ENCODE measurements at places on chromosomes 1 and 21. TPM values are rescaled to one million over a fixed set of nuclear protein-coding genes. Genes with fewer than 3 reads are reported as not detected.

The LINGO4 gene
- 0.37 TPM for total RNA-seq

The PCP4 gene
- total RNA-seq = 5.6 TPM

The ARHGEF16 gene
- total RNA-seq = 1.4 TPM

The SMIM12 gene
- 45.2 TPM for total RNA-seq

The FCGR3B gene
- total RNA-seq = 12.7 TPM

The TNFRSF4 gene
- total RNA-seq = 23.8 TPM

The MNDA gene
- total RNA-seq = 38.0 TPM

The KLF17 gene
- total RNA-seq = not detected

The GSTM1 gene
- 17.9 TPM for total RNA-seq

The BEND5 gene
- 3.0 TPM for total RNA-seq

The HTR1D gene
- total RNA-seq = not detected

The SPATA46 gene
- total RNA-seq = not detected

The MXRA8 gene
- 27.5 TPM for total RNA-seq

- no peak overlapping the region for H3K27ac ChIP-seq
- no peak overlapping the region for H3K4me3 ChIP-seq
- DNase-seq = no peak
These were observed 26.7 kb upstream of the KCNK1 start for GRCh38 chr1:233587196-233587595.

- no peaks in the 10 kb centered on the region for H3K36me3 ChIP-seq
- DNase-seq = no peak
- peaks cover 7% of the 10 kb centered on the region for H3K4me1 ChIP-seq
- H3K27ac ChIP-seq = no peak overlapping the region
- no peaks in the 10 kb centered on the region for H3K27me3 ChIP-seq
These were observed 32.0 kb downstream of the RIMS3 start for GRCh38 chr1:40633523-40633922.

DNA sequence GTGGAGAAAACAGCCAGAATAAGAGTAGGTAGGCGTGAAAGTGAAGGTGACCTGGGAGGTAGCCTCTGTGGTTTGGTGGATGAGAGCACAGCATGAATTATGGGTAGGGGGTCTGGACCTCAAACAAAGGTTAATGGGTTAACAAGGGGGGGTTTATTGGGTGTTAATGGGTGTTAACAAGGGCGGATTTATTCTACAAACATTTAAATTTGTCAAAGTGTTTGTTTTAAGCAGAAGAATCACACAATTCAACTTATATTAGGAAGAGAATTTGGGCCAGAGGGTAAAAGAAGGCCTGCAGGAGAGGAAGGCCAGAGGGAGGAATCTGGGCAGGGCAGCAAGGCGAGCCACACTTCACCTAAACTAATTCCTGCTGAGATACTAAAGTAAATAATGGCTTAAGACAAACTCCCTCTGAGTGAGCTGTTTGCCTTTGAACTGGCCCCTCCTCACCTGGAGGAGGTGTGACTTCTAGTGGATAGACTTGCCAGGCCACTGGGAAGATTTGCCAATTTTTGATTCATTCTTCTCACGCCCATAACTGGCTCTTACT is 191.7 kb downstream of the GIPC2 start:
- no peaks in the 10 kb centered on the region for H3K36me3 ChIP-seq
- no peak overlapping the region for H3K27ac ChIP-seq
- H3K4me1 ChIP-seq = peaks cover 12% of the 10 kb centered on the region
- no peak for DNase-seq

DNA sequence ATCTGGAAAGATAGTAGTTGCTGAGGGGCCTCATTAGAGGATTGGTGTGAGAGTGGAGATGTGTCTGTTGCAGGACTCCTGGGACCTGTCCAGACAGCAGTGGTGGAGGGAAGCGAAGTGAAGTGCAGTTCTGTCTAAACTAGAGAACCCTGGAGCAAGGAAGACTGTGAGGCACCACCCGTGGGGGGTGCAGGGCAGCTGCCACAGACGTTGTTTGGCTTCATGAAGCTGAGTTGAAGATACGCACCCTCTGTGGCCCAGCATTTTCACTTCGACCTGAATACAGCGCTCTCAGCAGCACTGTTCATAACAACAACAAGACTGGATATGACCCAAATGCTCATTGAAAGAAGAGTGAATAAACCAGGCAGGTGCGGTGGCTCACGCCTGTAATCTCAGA is 29.3 kb downstream of the ABCG1 start:
- no peak for DNase-seq
- no peaks in the 10 kb centered on the region for H3K36me3 ChIP-seq
- H3K27me3 ChIP-seq = no peaks in the 10 kb centered on the region
- no peak overlapping the region for H3K27ac ChIP-seq

DNA sequence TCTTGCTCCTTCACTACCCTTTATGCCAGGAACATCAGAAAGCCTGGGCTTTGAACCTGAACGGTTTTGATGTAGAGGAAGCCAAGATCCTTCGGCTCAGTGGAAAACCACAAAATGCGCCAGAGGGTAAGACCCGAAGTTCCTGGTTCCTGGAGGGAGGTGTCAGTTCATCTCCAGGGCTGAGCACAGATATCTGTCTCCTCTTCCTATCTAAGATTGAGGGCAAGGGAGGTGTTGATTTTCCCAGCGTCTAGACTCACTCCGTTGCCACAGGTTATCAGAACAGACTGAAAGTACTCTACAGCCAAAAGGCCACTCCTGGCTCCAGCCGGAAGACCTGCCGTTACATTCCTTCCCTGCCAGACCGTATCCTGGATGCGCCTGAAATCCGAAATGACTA is 915 bp downstream of the CDC20 start:
- no peak overlapping the region for H3K4me3 ChIP-seq
- no peak overlapping the region for H3K27ac ChIP-seq
- H3K4me1 ChIP-seq = peaks cover 15% of the 10 kb centered on the region
- peaks cover 43% of the 10 kb centered on the region for H3K36me3 ChIP-seq
- no peak for DNase-seq

- H3K4me3 ChIP-seq = no peak overlapping the region
- H3K27ac ChIP-seq = no peak overlapping the region
- no peaks in the 10 kb centered on the region for H3K36me3 ChIP-seq
- no peak for DNase-seq
- H3K4me1 ChIP-seq = peaks cover 40% of the 10 kb centered on the region
- no peaks in the 10 kb centered on the region for H3K27me3 ChIP-seq
These were observed 6.0 kb downstream of the TMEM222 start for GRCh38 chr1:27327964-27328363.

DNA sequence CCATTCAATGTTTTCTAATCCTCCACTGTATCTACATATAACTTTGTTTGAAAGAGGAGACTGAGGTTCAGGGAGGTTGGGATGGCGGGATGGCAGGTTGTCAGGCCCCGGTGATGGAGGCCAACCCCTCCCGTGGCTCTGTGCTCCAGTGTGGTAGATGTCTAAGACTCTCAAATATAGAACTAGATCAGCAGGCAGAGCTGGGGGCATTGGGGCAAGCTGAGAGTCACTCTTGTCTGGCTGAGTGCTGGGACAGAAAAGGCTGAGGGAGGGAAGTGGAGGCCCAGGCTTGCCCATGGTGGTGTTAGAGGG is 1.7 kb downstream of the IL6R start:
- no peaks in the 10 kb centered on the region for H3K27me3 ChIP-seq
- peaks cover 49% of the 10 kb centered on the region for H3K4me1 ChIP-seq
- H3K36me3 ChIP-seq = no peaks in the 10 kb centered on the region
- peak overlapping the region; percentile 78 for H3K4me3 ChIP-seq
- no peak for DNase-seq
- peak overlapping the region; percentile 93 for H3K27ac ChIP-seq

- H3K4me3 ChIP-seq = no peak overlapping the region
- no peak for DNase-seq
- H3K4me1 ChIP-seq = no peaks in the 10 kb centered on the region
- H3K27ac ChIP-seq = no peak overlapping the region
These were observed 165.4 kb upstream of the ADAMTS5 start for GRCh38 chr21:27132266-27132665.

DNA sequence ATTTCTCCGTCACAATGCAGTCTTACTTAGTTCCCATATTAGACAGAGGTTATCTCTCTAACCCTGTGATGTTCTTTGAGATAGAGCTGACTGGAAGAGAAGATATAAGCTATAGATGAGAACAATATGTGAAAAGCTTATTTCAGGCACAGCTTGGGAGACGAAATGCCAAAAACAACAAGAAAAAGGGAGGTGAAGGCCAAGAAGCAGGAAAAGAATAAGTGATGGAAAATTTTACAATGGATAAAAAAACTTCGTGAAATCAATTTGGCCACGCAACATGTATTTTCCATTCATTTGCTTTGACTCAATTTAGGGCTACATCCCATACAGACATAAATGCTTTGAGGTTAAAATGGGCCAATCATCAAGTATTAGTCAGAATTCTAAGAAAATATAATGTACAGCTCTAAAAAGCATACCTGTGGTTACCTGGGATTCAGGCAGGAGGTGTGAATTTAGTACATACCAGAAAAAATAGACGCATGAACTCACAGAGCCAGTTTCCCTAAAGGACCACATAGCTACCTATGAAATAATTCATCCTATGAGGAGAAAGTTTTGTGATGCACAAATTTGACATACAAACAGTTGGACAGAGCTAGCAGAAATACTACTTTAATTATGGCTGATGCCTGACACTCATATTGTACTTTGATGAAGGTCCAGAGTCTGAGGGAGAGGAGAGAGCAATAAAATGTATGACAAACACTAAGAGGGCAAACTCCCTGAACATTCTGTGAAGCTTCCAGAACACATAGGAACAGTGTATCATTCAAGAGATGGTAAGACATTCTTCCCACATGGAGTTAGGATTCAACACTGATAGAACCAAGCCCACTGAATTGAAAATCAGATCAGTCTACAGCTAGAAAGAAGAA is 12.1 kb downstream of the RGS1 start:
- no peak overlapping the region for H3K27ac ChIP-seq
- H3K36me3 ChIP-seq = no peaks in the 10 kb centered on the region
- no peak for DNase-seq

- no peak overlapping the region for H3K27ac ChIP-seq
- H3K36me3 ChIP-seq = no peaks in the 10 kb centered on the region
- DNase-seq = no peak
- no peaks in the 10 kb centered on the region for H3K4me1 ChIP-seq
- no peaks in the 10 kb centered on the region for H3K27me3 ChIP-seq
- no peak overlapping the region for H3K4me3 ChIP-seq
These were observed 18.5 kb upstream of the FAM20B start for GRCh38 chr1:179007233-179007632.

GRCh38 chr1:154657556-154657955 is 49.6 kb upstream of the ADAR start:
- H3K27ac ChIP-seq = no peak overlapping the region
- no peak for DNase-seq
- H3K36me3 ChIP-seq = no peaks in the 10 kb centered on the region
- no peaks in the 10 kb centered on the region for H3K27me3 ChIP-seq
- no peaks in the 10 kb centered on the region for H3K4me1 ChIP-seq
- H3K4me3 ChIP-seq = no peak overlapping the region

GRCh38 chr1:30569384-30569783 is 154.0 kb downstream of the MATN1 start:
- DNase-seq = no peak
- no peak overlapping the region for H3K27ac ChIP-seq
- H3K4me1 ChIP-seq = no peaks in the 10 kb centered on the region
- H3K36me3 ChIP-seq = no peaks in the 10 kb centered on the region
- H3K27me3 ChIP-seq = peaks cover 4% of the 10 kb centered on the region

GRCh38 chr1:36305915-36306209 is 306 bp upstream of the SH3D21 start:
- peaks cover 41% of the 10 kb centered on the region for H3K36me3 ChIP-seq
- peaks cover 16% of the 10 kb centered on the region for H3K4me1 ChIP-seq
- peak overlapping the region; percentile 74 for H3K27ac ChIP-seq
- H3K4me3 ChIP-seq = peak overlapping the region; percentile 89
- no peaks in the 10 kb centered on the region for H3K27me3 ChIP-seq

- H3K4me3 ChIP-seq = peak overlapping the region; percentile 45
- no peak overlapping the region for H3K27ac ChIP-seq
These were observed 590 bp upstream of the TACSTD2 start for GRCh38 chr1:58577654-58578030.

DNA sequence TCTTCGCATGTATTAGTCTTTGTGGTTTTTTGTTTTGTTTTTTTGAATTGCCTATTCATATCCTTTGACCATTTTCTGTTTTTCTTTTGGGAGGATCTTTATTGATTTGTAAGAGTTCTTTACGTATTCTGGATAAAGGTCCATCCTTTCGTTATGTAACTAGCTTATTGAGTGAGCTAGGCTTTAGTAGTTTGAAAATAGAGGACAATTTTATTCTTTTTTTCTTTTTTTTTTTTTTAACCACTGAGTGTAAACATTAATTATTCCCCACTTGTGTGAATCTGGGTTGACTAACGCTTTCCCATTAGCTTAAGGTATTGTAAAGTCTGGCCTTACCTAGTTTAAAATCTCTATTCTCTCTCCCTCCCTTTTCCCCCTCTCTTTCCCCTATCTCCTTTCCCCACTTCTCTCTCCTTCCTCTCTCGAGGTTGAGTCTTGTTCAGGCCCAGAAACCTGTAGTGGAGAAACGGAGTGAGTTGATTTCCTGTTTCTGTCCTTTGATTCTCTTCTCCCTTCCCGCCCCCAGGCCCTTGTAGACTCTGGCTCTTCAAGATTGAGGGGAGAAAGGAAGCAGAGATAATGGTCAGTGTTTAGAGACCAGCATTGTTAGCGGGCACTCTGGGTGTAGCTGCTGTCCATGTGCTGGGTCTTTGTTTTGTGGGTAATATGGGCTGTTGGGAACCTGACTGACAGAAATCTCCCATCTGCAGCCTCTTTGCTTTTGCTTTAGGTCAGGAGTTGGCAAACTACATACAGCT is 1.5 kb downstream of the MORC3 start:
- peak overlapping the region; percentile 89 for H3K4me3 ChIP-seq
- H3K36me3 ChIP-seq = peaks cover 13% of the 10 kb centered on the region
- peak overlapping the region; percentile 99 for H3K27ac ChIP-seq

- H3K27ac ChIP-seq = no peak overlapping the region
- H3K4me1 ChIP-seq = no peaks in the 10 kb centered on the region
- H3K4me3 ChIP-seq = no peak overlapping the region
These were observed 332.9 kb upstream of the FMN2 start for GRCh38 chr1:239758756-239759155.

GRCh38 chr1:32367912-32368635 is 5.7 kb downstream of the TSSK3 start:
- H3K4me3 ChIP-seq = no peak overlapping the region
- no peaks in the 10 kb centered on the region for H3K27me3 ChIP-seq
- H3K4me1 ChIP-seq = no peaks in the 10 kb centered on the region
- H3K36me3 ChIP-seq = peaks cover 36% of the 10 kb centered on the region
- DNase-seq = no peak

GRCh38 chr1:111908011-111908621 is 81.4 kb downstream of the KCND3 start:
- DNase-seq = no peak
- no peaks in the 10 kb centered on the region for H3K27me3 ChIP-seq
- H3K4me3 ChIP-seq = no peak overlapping the region
- H3K4me1 ChIP-seq = no peaks in the 10 kb centered on the region

- no peaks in the 10 kb centered on the region for H3K4me1 ChIP-seq
- no peaks in the 10 kb centered on the region for H3K36me3 ChIP-seq
- H3K4me3 ChIP-seq = no peak overlapping the region
- H3K27ac ChIP-seq = no peak overlapping the region
- no peaks in the 10 kb centered on the region for H3K27me3 ChIP-seq
These were observed 81.3 kb upstream of the KAZN start for GRCh38 chr1:14516974-14517840.

DNA sequence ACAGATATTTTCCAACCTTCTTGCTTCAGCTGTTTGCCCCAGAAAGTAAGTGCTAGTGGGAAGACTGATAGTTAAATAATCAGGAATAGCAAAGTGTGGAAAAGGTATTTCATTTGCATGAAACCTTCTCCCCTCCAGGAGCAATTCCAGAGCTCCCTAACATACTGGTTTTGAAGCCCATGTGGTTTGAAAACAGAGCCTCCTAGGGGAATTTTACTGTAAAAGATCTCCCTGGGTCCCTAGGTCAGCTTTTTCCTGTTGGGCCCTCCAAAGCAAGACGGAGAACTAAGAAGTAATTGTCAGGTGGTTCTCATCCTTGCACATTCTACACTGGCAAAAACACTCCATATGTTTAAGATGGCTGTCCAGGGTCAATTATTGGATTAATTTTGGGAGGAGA is 218.7 kb upstream of the FOXD3 start:
- peaks cover 4% of the 10 kb centered on the region for H3K27me3 ChIP-seq
- H3K27ac ChIP-seq = no peak overlapping the region
- H3K36me3 ChIP-seq = no peaks in the 10 kb centered on the region
- no peaks in the 10 kb centered on the region for H3K4me1 ChIP-seq
